NCI-H2171 (cell line): ENCODE measurements at places on chromosomes 5 and 9.

GRCh38 chr9:93636667-93637066 lies 60.3 kb downstream of the PHF2 start:
- no peak for DNase-seq

GRCh38 chr5:128881502-128882018 lies 83.7 kb upstream of the SLC27A6 start:
- DNase-seq: no peak

- no peak for DNase-seq
Measured at GRCh38 chr5:133164759-133165158, 112.9 kb downstream of the HSPA4 start.

DNA sequence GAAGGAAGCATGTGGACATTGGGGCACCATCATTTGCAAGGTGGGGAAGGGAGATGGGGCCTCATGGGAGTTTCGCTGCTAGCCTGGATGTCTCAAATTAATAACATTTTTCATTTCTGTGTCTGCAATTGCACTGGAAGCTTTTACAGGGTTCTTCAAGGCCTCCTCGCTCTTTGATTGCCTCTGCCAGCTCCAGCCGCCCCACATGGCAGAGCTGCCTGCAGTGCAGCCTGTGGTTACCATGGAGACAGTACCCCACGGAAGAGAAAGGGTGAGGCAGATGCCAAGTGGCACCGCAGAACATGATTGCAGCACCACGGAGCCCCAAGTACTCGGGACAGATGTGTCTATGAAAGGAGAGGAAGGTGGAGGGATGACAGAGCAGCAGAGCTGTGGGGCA lies 25.4 kb downstream of the CTNND2 start:
- peak; percentile 22 for DNase-seq
